ENCODE measurements at places on chromosomes 5 and 9. TPM values are rescaled to one million over a fixed set of nuclear protein-coding genes. Genes with fewer than 3 reads are reported as not detected.
A peak's percentile ranks its signal among the peaks of the same experiment; 100 is the strongest.

GRCh38 chr5:134178096-134178419 is 1.3 kb upstream of the SKP1 start:
- no peak for DNase-seq

DNA sequence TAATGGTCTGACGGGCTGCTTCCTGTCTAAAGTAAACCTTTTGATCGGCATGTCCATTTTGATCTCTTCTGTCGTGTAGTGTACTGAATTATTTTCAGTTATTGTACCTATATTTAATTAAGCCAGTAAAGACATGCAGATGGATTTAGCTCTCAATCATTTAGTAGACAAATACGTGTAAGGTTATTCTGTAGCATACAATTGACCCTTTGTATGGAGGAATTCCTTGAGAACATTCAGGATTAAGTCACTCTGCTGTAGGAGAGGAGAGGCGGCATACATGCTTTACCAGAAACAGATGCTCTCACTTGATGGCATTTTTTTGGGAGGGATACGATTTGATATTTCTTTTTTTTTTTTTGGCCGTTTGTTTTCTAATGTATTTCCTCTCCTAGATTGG is 141.0 kb downstream of the PBX3 start:
- DNase-seq: no peak

- peak; percentile 87 for DNase-seq
These were observed 92.1 kb downstream of the DAB2IP start for GRCh38 chr9:121743441-121744001.

DNA sequence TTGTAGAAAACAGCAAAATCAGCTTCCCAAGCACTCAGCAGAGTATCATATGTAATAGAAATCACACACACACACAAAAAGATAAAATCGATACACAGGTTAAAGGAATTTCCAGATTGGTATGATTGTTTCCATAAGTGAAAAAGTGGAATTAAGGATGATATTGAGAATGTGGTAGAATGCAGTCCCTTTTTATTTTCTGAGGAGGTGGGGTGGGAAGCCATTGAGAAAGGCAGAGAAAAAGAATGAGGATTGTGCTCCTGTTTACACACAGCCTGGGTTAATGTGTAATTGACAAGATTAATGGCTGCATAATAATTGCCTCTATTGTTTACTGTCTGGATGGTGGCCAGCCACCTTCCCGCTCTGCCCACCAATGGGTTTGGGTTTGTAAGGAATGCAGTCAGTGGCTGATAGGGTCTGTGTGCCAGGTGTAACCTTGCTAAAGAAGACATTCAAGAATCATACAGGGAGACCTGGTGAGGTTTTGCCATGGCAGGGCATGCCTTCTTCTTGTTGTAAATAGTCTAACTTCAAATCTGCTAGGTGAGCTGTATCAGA is 177.2 kb upstream of the MAP3K1 start:
- no peak for DNase-seq

Gene FAM81B
- not detected for total RNA-seq

Gene IQGAP2
- 159 TPM for total RNA-seq

Gene SVEP1
- total RNA-seq: 12.0 TPM

DNA sequence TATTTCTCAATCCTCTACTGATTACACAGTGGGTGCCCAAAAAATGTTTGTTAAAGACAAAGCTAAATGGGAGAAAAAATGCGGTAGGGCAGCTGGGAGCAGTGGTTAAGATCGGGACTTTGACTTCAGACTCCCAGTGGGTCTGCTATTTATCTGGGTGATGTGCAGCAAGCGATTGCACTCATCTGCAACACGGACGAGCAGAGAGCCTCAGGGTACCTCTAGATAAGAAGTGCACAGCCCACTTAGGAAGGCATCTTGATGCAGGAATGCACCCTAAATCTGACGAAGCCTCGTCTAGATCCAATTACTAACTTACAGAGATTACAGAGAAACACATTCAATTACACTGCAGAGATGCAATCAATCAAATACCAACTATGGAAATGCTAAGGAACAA is 4.0 kb downstream of the MAPK9 start:
- no peak for DNase-seq

- DNase-seq: no peak
These were observed 47.7 kb upstream of the RPL26L1 start for GRCh38 chr5:172911628-172911880.

DNA sequence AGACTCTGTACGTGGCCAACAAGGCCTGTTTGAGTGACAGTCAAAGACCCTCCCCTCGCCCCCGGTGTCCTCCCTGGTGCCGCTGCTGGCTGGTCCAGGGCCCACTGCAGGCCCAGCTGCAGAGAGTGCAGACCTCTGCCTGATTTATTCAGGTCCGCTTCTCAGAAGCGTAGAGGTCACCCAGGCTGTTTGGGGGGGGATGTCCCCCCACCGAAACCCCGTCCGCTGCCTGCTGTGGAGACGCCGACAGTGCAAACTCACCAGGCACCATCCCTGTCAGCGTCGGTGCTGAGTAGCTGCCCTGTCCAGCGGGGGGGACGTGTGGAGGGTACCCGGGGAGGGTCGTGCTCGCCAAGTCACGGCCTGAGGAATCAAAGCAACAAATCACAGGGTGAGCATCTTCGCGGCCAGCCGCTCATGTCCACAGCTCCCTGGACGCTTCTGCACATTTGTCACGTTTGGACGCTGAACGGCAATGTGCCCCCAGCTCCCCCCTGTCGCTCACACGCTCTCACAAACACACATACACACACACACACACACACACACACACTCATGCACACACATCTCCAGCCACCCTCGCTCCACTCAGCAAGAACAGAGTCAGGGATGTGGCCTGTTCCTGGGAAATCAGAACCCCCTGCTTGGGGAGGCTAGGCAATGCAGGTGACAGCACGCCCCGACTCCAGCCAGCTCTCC is 152.2 kb downstream of the PAX5 start:
- DNase-seq: no peak

DNA sequence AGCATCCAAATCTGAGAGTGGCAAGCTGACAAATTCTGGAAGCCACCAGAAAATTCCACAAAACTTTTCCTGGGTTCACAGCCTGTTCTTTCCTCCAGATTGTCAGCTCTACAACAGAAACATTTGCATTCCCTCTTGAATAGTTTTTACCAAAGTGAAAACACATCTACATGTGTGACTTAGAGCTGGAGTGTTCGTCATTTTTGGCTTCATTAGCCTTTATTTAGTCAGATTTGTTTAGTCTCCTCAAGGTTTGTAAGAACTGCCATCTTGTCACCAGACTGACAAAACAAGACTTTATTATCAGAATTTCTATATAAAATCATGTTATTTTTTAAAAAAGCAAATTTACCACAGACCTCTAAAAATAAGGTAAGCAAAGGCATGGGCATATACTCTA is 347.3 kb downstream of the TRIM36 start:
- DNase-seq: no peak

DNA sequence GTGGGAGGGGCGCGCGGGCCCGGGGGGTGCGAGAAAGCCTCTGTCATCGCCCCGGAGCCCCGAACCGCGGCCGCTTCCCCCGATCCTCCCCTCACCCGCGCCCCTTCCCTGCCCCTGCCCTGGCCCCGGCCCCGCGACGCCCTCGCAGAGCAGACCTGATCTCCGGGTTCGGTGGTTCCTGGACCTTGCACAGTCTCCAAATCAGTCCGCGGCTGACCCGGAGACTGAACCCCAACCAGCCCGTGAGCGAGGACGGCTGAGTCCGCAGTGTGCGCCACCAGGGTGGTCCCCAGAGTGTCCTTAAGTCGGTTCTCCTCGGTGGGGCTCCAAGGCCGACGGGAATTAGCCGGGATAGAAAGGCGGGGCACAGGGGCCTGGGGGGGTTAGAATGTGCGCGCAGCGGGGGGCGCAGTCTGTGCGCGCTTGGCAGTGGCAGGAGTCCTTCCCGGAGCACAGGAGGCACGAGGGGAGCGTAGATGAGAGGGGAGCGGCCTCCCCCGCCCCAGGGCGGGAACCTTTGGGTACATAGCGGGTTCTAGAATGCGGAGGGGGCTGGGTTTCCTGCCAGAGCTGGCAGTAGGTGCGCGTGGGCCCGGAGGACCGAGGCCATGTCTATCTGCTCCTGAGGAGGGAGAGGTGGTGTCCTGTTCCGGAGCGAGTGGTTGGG is 779 bp downstream of the PKN3 start:
- peak; percentile 53 for DNase-seq

DNA sequence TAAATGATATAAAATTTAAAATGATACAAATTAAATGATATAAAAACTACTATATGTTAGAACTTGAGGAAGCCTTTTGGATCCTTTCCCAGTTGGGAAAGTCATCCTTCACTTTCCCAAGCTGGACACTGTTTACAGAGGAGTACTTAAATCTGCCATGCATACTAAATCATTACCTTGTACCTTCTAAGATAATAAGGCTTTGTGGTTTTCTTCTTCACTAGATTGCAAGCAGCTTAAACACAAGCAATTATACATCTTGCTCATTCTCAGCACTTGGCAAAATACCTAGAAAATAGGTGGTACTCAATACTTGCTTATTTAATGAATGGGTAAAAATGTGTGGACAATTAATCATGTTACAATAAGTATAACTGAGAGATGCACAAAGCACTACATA is 666.8 kb downstream of the PTPRD start:
- DNase-seq: no peak

DNA sequence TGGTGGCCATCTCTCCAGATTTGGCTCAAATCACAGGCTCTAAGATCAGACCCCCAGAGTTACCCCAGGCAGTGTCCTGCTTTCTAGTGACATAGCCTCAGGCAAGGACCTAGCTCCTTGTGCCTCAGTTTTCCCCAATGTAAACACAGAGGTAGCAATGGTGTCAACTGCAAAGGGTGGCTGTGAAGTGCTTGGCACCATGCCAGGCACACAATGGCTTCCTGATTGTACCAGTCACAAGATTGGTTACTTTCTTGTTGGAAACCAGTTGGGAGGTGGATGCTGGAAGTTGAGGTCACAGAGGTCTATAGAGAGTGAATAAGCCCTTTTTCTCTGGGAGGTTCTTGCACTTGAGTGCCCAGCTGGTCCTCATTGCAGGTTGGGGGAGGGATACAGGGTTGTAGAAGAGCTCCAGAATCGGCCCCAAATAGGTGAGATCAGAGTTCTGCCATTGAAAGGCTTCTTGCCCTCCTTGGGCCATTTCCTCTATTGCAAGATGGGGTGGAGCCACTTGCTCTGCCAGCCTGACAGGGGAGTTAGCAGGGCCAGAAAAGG is 2.3 kb downstream of the STKLD1 start:
- no peak for DNase-seq

DNA sequence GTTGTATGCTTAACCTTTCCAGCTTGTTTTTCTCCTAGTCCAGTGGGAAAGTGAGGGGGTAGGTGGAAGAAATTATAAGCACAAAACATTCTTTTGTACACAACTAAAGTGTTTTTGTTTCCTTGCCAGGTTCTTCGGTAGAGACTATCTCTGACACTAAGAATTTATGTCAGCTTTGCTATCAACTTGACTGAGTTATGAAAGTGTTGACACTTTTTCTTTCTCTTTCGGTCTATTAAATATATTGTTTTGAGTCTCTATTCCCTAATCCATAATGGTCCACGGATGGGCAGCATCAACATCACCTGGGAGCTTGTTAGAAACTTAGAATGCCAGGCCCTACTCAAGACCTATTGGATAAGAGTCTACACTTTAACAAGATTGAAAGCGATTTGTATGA is 195.0 kb upstream of the ATP10B start:
- no peak for DNase-seq

- DNase-seq: no peak
These were observed 67.6 kb upstream of the TBCA start for GRCh38 chr5:77843570-77844372.

- DNase-seq: peak; percentile 73
These were observed 2.1 kb upstream of the RFESD start for GRCh38 chr5:95644351-95645042.

Gene TMEM174
- not detected for total RNA-seq

Gene IGIP
- total RNA-seq: 9.8 TPM

DNA sequence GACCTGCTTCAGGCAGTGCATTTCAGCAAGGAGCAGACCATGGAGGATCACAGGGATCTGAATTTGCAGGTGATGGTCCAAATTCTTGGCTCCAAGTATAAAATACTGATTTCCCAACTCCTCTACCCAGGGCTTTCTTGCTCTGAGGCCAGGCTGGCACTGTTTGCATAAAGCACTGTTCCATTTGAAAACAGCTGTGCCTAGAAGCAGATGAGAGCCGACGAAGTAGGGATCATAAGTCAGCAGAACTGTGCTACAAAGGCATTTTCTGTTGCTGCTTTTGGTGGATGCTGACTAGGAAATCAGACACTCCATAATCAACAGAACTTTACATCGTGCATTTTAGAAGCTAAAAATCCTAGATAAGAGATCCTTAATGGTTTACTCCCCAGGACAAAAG is 126.4 kb downstream of the MAT2B start:
- DNase-seq: no peak

Gene SAXO1
- total RNA-seq: 0.06 TPM

Gene FBP2
- not detected for total RNA-seq

Gene CCL27
- total RNA-seq: not detected

Gene PLPPR1
- 1.9 TPM for total RNA-seq

DNA sequence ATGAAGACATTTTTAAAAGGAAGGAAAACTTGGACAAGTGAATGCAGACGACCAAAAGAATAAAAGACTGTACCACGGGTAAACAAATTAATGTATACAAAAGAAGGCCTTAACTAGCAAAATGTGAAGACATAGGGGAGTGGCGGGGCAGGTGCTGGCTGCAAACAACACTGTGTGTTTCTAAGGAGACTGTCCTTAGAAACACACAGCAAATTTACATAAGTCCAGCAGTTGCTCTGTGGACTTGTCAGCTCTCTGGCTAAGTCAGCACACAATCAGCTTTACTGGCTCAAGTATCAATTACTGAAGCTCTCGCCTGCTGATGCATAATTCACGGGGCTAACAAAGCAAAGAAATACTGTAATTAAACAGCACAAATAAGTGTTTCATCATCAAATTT is 24.8 kb downstream of the PTBP3 start:
- no peak for DNase-seq
